ENCODE measurements at places on chromosomes 12 and 14.

- DNase-seq: peak; percentile 51
Observed at GRCh38 chr14:93332397-93332852, 411 bp downstream of the BTBD7 start.

- DNase-seq: no peak
Observed at GRCh38 chr14:24277606-24278321, 6.4 kb upstream of the RABGGTA start.

DNA sequence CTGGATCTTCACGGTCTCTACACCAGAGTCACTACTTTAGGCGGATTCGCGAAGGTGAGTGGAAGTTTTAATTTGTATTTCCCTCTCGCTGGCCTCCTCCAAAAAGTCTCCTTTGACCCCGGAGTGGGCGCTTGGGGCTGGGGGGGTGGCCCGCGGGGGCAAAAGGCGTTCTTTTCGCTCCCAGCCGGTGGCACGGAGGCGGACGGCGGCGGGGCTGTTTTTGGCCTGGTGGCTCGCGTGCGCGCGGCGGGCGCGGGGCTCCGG is 510 bp downstream of the ARID2 start:
- DNase-seq: no peak

DNA sequence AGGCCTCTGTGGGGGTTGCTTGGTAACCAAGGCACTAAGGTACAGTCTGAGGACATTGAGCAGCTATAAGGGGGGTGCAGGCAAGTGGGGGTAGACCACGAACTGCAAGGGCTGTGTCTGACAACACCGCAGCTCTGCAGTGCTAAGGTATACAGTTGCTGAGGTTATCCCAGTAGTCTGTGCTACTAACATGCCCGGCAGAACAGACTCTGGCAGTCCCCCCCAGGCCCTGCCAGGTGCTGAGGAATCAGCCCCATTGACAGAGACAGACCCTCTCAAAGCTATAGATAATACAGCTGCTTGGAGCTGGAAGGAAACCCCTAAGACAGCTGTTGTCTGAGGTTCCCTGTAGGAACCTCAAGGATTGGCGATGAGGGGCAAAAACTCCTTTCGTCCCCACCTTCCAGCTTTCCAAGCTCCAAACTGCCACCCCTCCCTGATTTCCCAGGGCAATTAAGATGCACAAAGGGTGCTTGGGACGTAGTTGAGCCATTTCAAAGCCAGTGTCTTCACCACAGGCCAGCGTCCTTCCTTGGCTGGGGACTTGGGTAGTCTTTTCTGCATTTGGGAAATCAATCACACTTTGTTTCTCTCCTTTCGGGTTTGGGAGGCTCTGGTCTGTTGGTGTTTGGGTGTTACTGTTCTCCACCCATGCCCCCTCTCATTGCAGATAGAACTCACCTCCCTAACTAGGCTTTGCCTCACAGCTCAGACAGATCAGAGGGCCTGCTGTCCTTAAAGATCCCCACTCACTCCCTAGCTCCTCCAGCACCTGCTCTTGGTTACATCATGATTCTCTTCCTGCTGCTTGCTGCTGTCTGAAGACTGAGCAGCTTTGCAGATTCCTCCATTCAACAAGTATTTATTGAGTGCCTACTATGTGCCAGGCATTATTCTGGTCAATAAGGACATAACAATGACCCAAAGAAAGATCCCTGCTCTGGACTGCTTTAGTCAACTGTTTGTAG is 2.0 kb upstream of the MYH7 start:
- no peak for DNase-seq

GRCh38 chr12:7046383-7047105 is 14.0 kb upstream of the C1S start:
- no peak for DNase-seq

- no peak for DNase-seq
Observed at GRCh38 chr12:69844416-69844815, 19.4 kb downstream of the MYRFL start.

DNA sequence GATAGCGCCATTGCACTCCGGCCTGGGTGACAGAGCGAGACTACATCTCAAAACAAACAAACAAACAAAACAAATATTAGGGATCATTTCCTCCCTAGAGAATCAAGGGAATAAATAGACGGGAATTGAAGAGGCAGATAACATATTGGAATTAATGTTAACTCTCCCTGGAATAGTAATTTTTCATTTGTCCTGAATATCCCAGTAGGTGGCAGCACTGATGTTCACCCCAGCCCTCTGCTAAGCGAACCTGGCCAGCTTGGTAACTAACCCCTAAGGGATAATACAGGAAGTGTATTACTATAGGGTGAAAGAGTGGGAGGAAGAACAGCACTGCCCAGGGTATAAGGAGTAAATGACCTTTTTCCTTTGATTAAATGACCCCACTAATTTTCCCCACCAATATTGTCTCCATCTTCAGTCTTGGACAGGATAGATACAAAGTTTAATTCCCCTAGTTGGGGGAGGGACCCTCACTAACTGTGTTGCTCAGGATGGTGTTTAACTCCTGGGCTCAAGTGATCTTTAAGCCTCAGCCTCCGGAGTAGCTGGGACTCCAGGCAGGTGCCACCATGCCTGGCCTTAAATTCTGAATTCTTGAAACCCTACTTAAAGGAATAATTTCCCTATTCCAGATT is 40.5 kb downstream of the SLC2A14 start:
- DNase-seq: peak; percentile 61

DNA sequence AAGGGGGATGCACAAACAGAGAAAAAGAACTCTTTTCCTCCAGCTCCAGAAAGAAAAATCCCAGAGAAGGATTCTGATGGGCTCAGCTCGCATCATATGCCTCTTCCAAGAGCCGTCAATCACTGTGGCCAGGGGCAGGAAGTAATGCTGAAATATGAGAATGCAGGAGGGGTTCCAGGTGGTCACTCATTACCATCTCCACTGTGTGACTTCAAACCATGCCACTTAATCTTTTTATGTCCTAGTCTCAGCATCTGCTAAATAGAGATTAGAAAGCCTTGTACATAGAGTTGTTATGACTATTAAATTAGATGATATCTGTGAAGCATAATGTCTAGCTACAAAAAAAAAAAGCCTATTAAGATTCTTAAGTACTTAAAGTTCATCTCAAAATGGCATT is 65.6 kb upstream of the FICD start:
- no peak for DNase-seq

GRCh38 chr12:20442322-20442721 is 74.0 kb downstream of the PDE3A start:
- no peak for DNase-seq

DNA sequence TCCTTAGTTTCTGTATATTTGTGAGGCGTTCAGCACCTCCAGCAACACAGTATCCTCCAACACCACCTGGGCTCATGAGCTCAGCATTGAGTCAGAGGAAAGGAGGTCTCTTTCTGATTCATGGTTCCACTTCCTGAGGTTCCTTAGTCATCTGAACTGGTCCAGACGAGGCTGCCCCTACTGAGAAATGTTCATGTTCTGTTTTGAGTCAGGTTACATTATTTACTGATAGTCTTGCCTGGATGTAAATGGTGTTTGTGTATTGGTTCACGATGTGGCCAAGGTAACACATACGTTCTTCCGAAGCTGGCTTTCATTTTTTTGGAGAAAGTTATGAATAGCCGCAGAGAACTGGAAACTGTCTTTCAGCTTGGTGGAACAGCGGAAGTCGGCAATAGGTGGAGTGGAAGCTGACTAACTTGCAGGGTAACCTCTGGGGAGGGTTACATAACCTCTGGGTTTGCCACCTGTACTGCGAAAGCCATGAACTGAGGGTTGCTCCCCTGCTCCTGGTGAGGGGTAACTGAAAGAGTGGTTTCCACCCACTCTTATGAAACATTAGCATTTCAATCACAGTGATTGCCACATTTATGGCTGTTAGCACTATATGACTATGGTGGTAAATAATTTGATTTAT is 42.2 kb upstream of the MANSC4 start:
- DNase-seq: peak; percentile 92

DNA sequence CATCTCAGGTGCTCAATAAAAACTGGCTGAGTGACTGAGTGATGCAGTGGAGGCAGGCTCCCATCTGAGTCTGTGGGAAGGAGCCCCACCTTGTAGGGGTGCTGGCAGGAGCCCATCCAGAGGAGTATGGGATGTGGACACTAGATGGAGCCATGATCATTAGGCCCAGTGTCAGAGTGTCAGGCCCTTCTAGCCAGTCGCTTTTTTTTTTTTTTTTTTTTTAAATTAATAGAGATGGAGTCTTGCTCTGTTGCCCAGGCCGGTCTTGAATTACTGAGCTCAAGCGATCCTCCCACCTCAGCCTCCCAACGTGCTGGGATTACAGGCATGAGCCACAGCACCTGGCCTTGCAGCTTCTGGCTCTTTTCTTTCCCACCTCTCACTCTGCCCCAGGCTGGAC is 11.5 kb downstream of the RITA1 start:
- peak; percentile 88 for DNase-seq

DNA sequence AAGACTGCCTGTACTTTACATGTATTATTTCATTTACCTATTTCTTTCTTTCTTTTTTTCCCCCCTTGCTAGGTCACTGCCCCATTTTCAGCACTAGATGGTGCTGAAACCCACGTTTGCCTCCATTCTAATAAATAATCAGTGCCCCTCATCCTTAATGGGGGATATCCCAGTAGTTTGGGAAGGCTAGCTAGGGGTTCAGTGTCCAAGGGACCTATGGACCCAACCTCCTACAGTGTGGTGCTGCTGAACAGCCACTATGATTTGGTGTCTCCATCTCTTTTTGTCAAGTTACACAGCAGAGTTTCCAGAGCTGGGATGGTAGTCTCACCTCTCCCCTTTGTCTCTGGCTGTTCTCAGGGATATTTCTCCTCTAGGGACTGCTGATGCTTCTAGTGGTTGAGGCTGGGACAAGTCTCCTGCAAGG is 6.5 kb upstream of the HCFC2 start:
- DNase-seq: peak; percentile 35

DNA sequence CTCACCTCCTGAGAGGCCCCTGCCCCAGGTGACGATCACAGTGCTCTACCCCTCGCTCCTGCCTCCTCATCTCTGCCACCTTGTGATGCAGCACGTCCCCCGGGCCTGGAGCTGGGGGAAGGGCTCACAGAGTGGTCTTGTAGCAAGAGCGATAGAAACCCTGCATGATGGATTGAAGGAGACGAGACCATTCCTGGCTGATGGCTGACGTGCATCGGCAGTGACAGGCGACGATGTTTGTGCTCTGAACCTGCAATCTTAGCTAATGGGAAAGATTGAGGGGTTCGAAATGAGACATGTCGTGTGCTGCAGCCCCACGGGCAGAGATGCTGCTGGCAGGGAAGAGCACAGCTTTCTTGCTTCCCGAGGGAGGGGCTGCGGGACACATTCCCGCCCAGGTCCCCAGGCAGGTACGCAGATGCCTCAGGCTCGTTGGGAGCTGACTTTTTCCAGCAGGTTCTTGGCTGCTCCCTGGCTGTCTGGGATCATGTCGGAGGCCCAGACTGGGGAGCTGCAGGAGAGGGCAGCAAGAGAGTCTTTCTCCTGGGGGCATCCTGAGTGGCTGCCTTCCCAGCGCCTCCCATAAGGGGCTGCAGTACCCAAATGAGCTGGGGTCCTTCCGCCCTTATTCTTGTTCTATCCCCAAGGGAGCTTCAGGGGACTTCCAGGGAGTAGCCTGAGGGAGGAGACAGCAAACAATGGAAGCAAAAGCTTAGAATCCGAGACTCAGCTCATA is 38.7 kb upstream of the GPATCH2L start:
- DNase-seq: no peak

DNA sequence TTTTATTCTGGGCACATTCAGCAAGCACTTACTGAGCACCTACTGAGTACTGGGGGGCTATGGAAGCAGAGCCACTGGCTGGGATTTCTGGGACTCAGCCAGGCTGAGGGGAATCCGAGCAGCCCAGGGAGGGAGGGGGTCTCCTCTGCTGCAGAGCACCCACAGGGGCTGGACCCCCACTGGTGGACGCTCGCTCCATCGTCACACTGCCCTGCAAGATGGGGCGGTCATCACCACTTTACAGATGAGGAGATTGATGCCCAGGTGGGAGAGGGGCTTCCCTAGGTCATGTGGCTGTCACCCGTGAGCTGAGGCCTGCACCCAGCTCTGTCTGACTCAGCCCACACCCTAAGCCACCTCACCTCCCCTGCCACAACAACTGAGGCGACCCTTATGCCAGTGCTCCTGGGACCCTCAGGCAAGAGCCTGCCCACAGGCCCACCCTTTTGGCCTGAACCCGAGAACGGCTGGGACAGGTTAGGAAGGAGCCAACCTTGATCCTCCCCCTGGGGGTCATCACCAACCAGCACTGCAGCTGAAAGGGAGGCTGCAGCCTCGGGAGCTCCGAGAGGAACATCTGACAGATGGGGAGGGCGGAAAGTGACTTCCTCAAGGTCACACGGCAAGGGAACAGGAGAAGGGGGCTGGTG is 74.4 kb downstream of the SERPINA3 start:
- DNase-seq: no peak

- DNase-seq: no peak
Observed at GRCh38 chr12:24921251-24922038, 27.5 kb downstream of the BCAT1 start.

DNA sequence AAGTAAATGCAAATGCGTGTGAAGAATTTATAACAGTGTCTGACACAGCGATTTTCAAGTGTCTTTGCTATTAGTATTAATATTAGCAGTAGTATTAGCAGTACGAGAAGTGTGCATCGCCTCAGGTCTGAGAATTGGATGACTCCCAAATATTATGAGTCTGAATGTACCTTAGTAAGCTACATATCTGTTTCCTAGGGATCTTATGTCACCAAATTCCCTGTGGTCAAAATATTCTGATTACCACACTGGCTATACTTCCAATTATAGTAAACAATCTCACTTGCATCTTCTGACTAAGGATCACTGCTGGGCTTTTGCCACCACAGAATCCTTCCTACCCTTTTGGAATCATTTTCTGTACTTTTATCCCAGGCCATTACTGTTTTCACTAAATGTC is 396.0 kb upstream of the MIS18BP1 start:
- DNase-seq: peak; percentile 19

DNA sequence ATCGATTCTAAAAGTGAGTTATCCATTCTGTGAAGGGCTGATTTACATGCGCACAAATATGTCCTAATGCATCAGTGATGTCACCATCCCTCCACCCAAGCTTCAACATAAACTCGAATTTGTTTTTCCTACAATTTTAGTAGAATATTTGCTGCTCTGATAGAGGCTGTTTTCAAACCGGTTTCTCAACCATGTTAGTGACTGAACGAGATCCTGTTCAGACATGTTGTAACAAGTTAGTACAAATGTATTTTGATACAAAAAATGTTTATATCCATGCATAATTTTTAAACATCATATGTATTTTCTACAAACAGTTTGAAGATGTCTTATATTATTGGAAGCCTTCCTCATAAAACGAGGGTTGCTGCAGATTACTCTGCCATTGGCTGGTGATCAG is 12.7 kb upstream of the PRB2 start:
- peak; percentile 2 for DNase-seq

- DNase-seq: no peak
Observed at GRCh38 chr14:38517426-38517825, 261.5 kb upstream of the CLEC14A start.

DNA sequence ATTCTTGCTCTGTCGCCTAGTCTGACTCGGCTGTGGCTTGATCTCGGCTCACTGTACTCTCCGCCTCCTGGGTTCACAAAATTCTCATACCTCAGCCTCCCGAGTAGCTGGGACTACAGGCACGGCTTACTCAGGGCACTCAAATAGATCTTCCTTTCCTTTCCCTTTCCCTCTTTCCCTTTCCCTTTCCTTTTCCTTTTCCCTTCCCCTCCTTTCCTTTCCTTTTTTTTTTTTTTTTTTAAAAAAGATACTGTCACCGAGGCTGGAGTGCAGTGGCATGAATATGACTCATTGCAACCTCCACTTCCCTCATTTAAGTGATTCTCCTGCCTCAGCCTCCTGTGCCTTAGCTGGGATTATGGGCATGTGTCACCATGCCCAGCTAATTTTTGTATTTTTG is 86.0 kb downstream of the AEBP2 start:
- no peak for DNase-seq
